GM23248 (cell line): ENCODE measurements at places on chromosomes 4 and X. TPM values are rescaled to one million over a fixed set of nuclear protein-coding genes. Genes with fewer than 3 reads are reported as not detected.

DNA sequence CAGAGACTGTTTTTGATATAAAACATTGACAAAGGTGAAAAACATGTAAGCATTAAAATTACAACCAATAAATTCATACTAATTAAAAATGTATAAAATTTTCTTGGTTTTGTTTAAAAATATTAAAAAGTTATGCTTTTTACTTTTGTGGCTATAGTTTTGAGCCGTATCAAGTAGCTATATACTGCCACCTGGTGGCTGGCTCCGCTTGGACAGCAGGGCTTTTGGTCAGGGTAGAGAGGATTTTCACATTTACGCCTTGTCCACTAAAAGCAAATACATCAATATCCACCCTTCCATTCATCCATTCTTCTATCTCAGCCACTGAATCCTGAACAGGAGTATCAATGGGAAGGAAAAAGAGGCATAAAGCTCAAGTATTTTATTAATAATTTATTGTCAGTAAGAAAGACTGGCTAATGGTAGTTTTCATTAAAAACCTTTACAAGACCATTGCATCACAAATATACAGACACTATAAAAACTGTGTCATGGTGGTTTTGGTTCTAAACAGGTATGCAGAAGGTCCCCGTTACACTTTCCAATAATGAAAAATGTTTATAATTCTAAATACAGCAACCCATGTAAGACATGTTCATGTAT, 32.1 kb upstream of the MTNR1A start:
- H3K27ac ChIP-seq: no peak overlapping the region
- no peaks in the 10 kb centered on the region for H3K27me3 ChIP-seq
- no peak overlapping the region for H3K4me3 ChIP-seq
- H3K36me3 ChIP-seq: peaks cover 43% of the 10 kb centered on the region

GRCh38 chr4:55499495-55499894, 47.2 kb downstream of the CLOCK start:
- peaks cover 17% of the 10 kb centered on the region for H3K4me1 ChIP-seq
- H3K4me3 ChIP-seq: no peak overlapping the region
- no peak overlapping the region for H3K27ac ChIP-seq
- H3K36me3 ChIP-seq: no peaks in the 10 kb centered on the region
- no peaks in the 10 kb centered on the region for H3K27me3 ChIP-seq

DNA sequence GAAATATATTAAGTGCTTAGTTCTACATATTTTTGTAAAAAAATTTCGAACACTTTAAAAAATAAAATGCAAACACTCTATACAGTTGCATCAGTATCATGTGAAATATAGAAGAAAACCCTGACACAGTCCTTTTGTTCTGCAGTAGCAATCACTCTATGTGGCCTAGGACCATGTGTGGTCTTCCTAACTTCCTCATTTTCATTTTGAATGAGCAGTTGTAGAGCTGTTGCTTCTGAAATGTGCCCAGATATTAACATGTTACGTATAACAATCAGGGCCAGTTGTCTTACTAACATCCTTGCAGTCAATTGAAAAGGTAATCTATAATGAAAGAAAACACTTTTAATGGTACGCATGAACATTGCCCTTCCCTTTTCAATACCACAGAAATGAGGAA, 107.9 kb downstream of the ZNF827 start:
- H3K4me1 ChIP-seq: peaks cover 16% of the 10 kb centered on the region
- no peaks in the 10 kb centered on the region for H3K27me3 ChIP-seq
- H3K36me3 ChIP-seq: no peaks in the 10 kb centered on the region

DNA sequence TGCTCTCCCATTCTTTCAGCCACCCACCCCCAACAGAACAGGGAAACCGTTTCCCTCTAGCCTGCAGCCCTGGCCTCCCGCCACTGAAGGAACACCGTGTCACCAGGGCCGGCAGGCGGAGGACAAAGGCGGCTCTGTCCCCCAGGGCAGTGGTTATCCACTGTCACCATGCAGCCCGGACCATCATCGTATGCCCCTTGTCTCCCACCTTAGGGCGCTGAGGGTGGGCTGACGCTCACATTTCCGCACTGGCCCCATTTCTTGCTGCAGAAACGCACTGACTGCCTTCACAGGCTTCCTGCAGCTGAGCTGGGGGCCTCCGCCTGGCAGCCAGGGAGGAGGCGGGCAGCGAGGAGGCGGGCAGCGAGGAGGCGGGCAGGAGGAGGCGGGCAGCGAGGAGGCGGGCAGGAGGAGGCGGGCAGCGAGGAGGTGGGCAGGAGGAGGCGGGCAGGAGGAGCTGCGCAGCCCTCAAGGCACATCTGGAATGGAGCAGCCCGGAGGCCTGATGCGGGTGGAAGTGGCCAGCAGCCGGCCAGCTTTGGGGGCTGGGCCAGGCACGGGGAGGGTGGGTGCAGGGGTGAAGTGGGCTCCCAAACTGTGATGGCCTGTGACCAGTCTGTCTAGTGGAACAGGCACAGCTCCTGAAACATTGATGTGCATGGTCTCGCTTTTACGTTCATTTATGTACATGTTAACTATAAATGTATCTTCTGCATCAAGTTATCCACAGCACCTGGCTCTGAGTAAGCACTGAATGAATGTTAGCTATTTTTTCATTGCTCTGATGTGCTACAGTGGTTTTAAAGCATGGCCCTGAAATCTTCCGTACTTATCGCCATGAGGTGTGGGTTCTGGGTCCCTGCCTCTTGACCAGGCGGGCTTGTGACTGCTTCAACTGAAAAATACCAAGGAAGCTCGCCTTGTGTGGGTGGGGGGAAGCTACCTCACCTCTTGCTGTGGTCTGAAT, 20.6 kb upstream of the KIAA0232 start:
- no peaks in the 10 kb centered on the region for H3K4me1 ChIP-seq
- no peaks in the 10 kb centered on the region for H3K27me3 ChIP-seq
- no peaks in the 10 kb centered on the region for H3K36me3 ChIP-seq
- peak overlapping the region; percentile 21; the same call in 1 of the 2 replicates for H3K4me3 ChIP-seq
- DNase-seq: peak; percentile 45

- H3K27ac ChIP-seq: no peak overlapping the region
- DNase-seq: no peak
- H3K4me1 ChIP-seq: no peaks in the 10 kb centered on the region
- H3K4me3 ChIP-seq: no peak overlapping the region
Observed at GRCh38 chrX:18714910-18715309, 7.5 kb downstream of the PPEF1 start.

DNA sequence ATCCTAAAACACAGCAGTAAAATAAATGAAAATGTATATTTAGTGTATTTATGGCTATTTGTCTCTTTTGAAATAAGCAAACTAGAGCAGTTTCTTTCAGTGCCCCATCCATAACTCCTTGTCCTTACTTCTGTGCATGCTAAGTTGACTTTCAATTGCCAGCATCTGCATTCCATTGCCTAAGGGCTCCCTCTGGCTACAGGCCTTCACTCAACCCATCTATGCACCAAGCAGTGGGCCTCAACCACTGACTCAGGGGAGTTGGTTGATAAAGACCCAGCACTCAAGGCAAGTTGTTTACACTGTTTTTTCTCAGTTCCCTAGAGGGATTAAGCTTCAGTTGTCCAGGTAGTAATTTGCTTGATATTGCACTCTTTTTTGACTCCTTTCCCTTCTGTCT, 265.7 kb downstream of the IQCM start:
- H3K36me3 ChIP-seq: no peaks in the 10 kb centered on the region
- DNase-seq: no peak
- no peaks in the 10 kb centered on the region for H3K4me1 ChIP-seq
- no peak overlapping the region for H3K27ac ChIP-seq

GRCh38 chr4:54737421-54737820, 79.7 kb downstream of the KIT start:
- H3K27me3 ChIP-seq: no peaks in the 10 kb centered on the region
- no peak for DNase-seq
- no peaks in the 10 kb centered on the region for H3K4me1 ChIP-seq

The SPANXD gene
- not detected in 2 replicates for polyA plus RNA-seq

The VCX3B gene
- not detected in 2 replicates for polyA plus RNA-seq

The PIGA gene
- 4.6 and 4.7 TPM in 2 replicates for polyA plus RNA-seq

The TMSB15B gene
- 7.3 and 8.7 TPM in 2 replicates for polyA plus RNA-seq

The CD40LG gene
- not detected in 2 replicates for polyA plus RNA-seq

The GLOD5 gene
- not detected in 2 replicates for polyA plus RNA-seq

The MAMLD1 gene
- 9.0 and 10.1 TPM in 2 replicates for polyA plus RNA-seq

The MAGEB17 gene
- not detected in 2 replicates for polyA plus RNA-seq
